Aorta (tissue), 5 donors: ENCODE measurements at places on chromosomes 16 and 17. TPM values are rescaled to one million over a fixed set of nuclear protein-coding genes. Genes with fewer than 3 reads are reported as not detected.

Gene MTMR4
- total RNA-seq: 38.7 TPM

- DNase-seq: no peak
Measured at GRCh38 chr16:10760858-10761257, 17.2 kb downstream of the NUBP1 start.

DNA sequence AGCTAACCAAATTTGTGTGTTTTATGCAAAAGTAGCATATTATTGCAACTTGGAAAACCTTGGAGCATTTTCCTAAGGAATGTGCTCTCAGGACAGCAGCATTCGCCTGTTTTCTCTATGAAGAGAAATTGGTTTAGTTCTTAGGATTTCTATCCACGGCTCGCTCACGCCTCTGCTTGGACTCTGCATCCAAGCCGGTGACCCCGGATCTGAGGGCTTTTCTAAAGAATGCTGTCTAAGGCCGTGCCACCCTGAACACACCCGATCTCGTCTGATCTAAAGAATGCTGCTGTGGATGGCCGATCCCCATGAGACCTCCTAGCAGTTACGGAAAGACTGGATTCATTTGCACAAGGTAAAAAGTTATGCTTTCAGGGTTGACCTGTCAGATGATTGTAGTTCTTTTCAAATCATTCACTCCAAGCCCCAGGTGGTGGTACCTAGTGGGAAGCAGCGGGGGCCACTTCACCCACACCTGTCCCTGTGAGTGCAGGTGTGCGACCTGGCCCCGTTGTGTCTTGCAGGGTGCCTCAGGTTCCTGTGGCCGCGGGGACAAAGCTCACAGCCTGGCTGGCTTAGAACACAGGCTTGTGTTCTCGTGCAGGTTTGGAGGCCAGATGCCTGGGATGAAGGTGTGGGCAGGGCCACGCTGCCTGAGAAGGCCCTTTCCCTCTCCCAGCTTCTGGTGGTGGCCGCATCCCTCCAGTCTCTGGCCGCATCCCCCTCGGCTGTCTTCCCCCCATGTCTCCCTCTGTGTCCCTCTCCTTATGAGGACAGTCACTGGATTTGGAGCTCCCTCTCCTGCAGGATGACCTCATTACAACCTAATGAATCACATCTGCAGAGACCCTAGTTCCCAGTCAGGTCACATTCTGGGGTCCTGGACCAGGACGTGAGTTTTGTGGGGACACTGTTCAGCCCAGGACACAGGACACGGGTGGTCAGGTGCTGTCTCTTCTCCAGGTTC, 71.1 kb downstream of the BANP start:
- no peak for DNase-seq

GRCh38 chr17:57984261-57984890, 3.7 kb downstream of the VEZF1 start:
- no peak for DNase-seq

DNA sequence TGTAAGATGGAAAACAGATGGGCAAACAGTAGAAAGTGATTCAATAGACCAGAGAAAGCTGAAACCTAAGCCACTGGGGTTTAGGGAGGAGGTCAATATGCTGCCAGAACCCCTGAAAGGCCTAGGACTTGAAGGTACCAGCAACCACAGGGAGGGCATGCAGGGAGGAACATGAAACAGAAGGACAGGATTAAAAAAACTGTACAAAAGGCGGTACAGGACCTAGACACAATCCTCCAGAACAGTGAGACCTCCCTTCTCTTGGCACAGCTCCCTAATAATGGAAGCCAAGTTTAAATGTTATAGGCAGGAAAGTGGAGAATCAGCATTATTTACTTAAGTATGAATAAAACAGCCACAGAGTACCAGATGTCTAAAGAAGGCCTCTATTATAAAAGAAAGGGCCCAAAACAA, 105.5 kb downstream of the SPAG9 start:
- no peak for DNase-seq

- peak; percentile 41 for DNase-seq
Measured at GRCh38 chr17:49571283-49571682, 4.4 kb upstream of the NXPH3 start.

- no peak for DNase-seq
Measured at GRCh38 chr17:16444258-16444886, 29.0 kb downstream of the TRPV2 start.

Gene SF3B3
- total RNA-seq: 175 TPM

Gene TP53TG3
- total RNA-seq: not detected

- DNase-seq: peak; percentile 78
Measured at GRCh38 chr16:22898874-22899348, 84.9 kb downstream of the HS3ST2 start.

GRCh38 chr17:8154608-8155155, 2.5 kb upstream of the PER1 start:
- no peak for DNase-seq

DNA sequence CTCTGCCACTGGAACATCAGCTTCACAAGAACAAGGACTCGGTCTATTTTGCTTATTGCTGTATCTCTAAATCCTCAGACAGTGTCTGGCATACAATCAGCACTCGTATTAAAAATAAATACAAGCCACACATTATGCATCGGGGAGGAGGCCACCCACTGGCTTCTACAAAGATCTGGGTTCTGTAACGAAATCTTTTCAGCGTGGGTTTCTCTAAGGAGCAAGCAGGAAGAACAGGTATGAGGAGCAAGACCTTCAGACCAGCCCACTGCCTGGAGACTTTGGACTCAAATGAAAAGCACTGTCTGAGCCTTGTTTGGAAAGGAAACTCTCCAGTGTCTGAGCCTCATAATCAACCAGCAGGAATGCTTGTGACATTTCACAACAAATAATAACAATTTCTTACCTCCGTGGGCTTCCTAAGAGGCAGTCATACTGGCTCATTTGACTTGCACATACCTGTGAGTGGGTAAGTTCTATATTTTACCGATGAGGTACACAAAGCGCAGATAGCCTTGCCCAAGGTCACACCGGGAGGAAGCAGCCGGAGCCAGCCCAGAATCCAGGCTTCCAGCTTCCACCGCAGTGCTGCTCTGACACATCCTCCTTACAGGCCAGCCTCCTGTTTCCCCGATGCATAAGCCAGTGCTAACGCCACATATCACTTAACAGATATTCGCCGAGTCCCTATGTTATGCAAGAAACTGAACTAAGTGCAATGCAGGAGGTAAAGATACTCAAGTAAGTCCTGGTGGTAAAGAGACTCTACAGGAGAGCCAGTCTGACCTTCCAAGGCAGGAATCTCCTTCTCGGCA, 118.6 kb upstream of the TNRC6C start:
- peak; percentile 50 for DNase-seq

Gene KRTAP4-3
- not detected for total RNA-seq

Gene TNFSF12
- 84.5 TPM for total RNA-seq

GRCh38 chr16:89152831-89153700, 18.5 kb upstream of the CDH15 start:
- no peak for DNase-seq

DNA sequence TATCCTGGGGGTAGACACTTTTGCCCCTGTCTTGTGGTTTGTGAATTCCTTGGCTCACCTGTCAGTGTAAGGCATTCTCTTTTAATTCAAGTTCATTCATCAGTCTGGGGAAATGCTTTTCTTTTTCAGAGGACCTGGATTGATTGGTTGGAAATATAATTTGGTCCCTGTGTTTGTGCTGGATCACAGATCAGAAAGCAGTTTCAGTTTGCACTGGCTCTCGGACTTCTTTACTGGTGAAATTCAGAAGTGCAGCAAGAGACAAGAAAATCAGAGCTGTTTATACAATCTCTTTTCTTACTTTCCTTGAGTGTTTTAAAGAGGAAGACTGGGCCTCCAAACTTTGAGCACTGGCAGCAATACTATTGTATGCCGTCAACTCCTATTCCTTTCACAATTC, 161.8 kb upstream of the KCNJ16 start:
- no peak for DNase-seq

DNA sequence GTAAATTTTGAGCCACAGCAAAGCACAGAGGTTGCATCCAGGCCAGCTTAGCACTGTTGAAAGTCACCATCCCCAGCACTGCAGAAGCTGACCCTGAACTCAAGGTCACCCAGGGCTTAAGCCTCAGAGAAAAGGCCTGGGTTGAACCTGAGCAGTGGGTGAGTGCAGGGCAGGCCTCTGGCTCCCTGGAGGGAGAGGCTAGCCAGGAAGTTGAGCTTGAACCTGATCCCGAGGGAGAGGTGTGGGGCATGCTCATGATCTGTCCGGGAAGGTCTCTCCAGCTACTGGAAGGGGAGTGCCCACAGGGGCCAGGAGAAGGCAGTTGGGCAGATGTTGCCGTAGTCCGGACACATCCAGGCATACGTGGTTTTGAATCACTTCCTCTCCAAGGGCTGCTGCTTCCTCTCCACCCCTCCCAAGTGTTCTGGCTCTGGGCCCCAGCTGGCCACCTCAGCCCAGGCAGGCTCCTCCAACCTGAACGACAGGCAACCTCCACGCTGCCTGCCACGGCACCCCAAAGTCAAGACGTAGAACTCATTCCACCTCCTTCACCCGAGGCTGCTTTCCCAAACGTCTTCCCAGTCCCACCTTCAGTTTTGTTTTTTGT, 18.4 kb downstream of the CARHSP1 start:
- DNase-seq: peak; percentile 83

Gene ZNF423
- 43.1 TPM for total RNA-seq

GRCh38 chr16:70592106-70592571, 54.2 kb upstream of the IL34 start:
- peak; percentile 82 for DNase-seq

DNA sequence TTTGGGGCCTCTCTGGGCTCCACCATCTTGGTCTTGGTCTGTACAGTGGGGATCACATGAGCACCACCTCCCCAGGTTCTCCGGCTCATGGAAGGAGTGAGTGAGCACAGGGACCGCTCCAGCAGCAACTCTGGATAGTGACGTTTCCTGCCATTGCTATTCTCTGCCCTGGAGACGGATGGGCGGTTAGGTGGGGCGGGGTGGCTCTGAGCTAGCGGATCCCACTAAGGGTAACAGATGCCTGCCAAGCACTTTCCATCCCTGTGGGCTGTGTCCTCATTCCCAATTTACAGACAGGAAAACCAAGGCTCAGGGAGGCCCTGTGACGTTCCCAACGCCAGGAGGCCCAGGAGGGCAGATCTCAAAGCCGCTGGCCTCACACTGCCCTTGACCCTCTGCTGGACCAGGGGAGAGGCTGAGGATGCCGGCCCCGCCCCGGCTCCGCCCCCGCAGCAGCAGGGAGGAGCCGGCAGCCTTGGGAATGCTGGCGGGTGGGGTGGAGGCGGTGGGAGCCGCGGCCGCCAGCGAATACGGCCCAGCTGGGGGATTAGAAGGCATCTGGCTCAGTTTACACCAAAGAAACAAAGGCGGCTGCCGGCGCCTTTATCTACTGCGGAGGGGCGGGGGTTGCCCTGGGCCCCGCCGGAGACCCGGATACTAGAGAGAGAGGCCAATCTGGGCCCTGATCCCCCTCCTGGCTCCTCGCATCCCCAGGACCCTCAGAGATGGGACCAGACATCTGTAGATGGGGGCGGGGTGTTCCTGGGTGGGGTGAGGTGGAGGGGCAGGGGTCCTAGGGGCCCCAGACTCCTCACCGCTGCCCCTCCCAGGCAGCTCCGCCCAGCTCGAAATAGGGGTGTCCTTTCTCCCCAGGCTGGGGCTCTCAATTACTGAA, 122.3 kb upstream of the CIBAR2 start:
- peak; percentile 91 for DNase-seq

Gene MYH8
- total RNA-seq: not detected

DNA sequence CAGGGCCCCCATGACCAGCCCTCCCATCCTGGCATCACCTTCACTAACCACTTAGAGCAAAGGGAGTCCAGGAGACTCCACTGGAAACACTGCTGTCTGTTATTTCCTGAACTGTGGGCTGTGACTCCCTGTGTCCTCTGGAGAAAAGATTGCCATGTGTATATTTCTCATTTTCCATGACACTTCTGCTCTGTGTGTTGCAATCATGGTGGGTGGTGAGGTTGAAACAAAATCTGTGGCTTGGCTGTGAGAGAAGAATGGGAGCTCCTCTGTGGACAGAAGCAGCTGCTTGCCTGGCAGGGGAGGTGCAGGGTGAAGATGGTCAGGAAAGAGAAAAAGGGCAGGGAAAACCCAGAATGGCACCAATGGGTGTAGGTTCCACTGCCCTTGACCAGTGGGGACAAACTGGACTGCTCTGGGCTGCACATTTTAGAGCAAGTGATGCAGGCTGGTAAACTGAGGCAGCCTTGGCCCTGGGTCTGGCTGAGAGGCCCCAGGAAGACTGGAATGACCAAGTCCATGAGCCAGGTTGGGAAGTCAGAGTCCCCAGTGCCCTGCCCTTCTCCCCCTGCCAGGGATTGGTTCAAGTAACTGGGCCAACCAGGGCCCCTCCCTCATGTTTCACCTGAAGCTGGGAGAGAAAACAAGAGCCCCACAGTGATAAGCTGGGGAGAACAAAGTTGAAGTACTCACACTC, 314.3 kb downstream of the C16orf95 start:
- no peak for DNase-seq

Gene AMZ2
- total RNA-seq: 47.9 TPM

DNA sequence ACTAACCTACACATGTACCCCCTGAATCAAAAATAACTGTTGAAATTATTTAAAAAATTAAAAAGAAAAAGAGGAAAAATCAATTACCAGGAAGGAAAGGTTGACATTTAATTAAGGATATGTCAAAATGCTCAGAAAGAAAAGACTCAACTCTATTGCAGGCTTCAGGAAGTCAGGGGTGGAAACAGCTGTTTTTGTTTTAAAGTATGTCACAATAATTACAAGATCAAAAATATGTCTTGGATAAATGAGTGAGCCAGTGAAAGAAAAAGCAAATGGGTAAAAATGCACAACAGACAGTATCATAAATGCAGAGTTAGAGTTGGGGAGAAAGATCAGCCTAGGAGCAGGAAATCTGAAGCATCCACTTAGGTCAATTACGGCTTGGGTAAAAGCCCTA, 146.0 kb downstream of the CDH11 start:
- no peak for DNase-seq

Gene USH1G
- not detected for total RNA-seq

DNA sequence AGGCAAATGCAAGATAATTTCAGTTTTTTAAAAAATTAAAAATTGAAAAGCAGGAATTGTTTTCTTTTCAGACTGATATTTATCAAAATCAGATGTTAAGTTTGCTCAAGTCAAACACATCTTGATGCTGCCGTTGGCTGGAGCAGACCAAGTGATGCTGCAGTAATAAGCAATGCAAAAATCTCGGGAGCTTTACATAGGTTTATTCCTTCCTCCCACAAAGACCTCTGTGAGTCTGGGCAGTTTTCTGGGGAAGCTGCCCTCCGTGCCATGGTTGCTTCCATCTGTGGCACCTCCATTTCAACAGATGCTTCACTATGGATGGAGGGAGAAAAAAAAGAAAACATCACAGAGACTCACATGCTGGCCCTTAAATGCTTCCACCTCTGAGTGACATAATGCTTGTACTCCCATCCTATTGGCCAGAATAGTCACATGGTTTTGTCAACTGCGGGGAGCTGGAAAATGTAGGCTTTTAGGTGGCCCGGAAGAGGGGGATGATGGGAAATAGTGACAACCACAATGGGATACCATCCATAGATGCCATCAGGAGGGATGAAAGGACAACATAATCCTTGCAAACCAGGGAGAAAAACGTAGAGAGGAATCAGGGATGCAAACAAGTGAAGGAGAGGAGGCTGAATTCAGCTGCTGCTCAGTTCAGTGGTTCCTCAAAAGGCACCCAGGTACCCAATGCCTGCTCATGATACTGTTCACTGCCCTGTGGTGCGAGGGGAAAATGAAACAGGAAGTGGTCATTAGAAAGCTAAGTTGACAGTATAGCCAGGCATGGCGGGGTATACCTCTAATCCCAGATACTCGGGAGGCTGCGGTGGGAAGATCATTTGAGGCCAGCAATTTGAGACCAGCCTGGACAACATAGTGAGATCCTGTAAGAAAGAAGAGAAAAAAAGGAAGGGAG, 13.5 kb upstream of the ERCC4 start:
- DNase-seq: no peak

Gene PRSS8
- total RNA-seq: not detected
